ENCODE measurements at places on chromosomes 1 and 21. TPM values are rescaled to one million over a fixed set of nuclear protein-coding genes. Genes with fewer than 3 reads are reported as not detected.
A peak's percentile ranks its signal among the peaks of the same experiment; 100 is the strongest.

COA7 gene
- total RNA-seq, result 23.8 TPM

NCF2 gene
- 9.1 TPM for total RNA-seq

MROH9 gene
- total RNA-seq, result not detected

ESRRG gene
- total RNA-seq, result 0.10 TPM

EDARADD gene
- total RNA-seq, result 0.17 TPM

RGSL1 gene
- not detected for total RNA-seq

KLHDC8A gene
- 0.58 TPM for total RNA-seq

HDGF gene
- total RNA-seq, result 215 TPM

DNA sequence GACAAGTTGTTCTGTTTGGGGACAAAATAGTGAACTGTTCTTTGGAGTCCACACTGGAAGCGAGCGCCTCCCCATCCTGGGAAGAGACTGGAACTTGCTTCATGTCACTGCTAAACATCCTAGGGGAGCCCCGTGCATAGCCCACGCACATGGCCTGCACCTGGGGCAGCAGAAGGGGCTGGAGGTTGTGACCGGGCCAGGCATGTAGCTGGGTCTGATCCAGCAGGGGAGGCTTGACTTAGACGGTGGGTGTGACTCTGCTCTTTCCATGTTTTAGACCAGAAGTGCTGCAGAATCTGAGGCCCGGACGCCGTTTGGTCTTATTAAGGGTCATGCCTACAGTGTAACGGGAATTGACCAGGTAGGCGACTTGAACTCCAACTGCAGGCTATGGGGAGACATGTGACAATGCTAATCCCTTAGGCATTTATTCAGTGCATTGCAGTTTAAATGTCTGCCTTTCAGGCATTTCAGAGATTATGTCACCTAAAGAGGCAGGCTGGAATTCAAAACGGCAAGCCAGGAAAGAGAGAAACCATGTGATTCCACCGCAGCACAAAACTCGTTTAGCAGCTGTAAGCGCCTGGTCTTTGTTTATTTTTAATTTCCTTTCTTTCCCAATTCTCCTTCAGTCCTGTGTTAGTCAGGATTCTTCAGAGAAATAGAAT, 21.8 kb downstream of the CAPN9 start:
- no peak overlapping the region for H3K4me3 ChIP-seq
- no peaks in the 10 kb centered on the region for H3K4me1 ChIP-seq
- H3K27ac ChIP-seq, result no peak overlapping the region

- H3K36me3 ChIP-seq, result no peaks in the 10 kb centered on the region
- no peak overlapping the region for H3K4me3 ChIP-seq
- H3K4me1 ChIP-seq, result no peaks in the 10 kb centered on the region
- H3K27ac ChIP-seq, result no peak overlapping the region
Measured at GRCh38 chr1:40344597-40344996, 27.5 kb upstream of the COL9A2 start.

- no peak for DNase-seq
- no peak overlapping the region for H3K27ac ChIP-seq
Measured at GRCh38 chr1:230301822-230302221, 124.3 kb downstream of the PGBD5 start.

- peak overlapping the region; percentile 68 for H3K27ac ChIP-seq
- no peaks in the 10 kb centered on the region for H3K27me3 ChIP-seq
- H3K4me3 ChIP-seq, result no peak overlapping the region
- no peaks in the 10 kb centered on the region for H3K4me1 ChIP-seq
Measured at GRCh38 chr21:31644643-31645042, 14.8 kb upstream of the SOD1 start.

DNA sequence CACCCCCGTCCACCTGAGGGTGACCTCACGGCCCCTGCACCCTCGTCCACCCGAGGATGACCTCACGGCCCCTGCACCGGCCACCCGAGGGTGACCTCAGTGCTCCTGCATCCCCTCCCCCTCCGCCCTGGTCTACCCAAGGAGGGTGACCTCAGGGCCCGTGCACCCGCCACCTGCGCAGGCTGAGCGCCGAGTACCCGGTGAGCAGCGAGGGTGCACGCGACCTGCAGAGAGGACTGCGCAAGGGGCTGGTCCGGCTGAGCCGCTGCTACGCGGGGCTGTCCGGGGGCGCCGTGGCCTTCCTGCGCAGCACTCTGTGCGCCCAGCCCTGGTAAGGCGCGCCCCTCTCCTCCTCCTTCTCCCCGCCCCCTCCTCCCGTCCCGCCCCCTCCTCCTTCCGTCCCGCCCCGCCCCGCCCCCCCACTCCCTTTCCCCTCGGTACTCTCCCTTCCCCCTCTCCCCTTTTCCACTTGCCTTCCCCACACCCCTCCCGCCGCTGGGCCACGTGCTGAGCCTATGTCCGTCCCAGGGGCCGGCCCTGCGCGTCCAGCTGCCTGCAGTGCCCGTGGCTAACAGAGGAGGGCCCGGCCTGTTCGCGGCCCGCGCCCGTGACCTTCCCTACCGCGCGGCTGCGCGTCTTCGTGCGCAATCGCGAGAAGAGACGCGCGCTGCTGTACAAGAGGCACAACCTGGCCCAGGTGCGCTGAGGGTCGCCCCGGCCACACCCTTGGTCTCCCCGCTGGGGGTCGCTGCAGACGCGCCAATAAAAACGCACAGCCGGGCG, 28.4 kb downstream of the TRIM11 start:
- no peak overlapping the region for H3K27ac ChIP-seq
- H3K36me3 ChIP-seq, result no peaks in the 10 kb centered on the region
- H3K27me3 ChIP-seq, result no peaks in the 10 kb centered on the region
- peak overlapping the region; percentile 46 for H3K4me3 ChIP-seq

DNA sequence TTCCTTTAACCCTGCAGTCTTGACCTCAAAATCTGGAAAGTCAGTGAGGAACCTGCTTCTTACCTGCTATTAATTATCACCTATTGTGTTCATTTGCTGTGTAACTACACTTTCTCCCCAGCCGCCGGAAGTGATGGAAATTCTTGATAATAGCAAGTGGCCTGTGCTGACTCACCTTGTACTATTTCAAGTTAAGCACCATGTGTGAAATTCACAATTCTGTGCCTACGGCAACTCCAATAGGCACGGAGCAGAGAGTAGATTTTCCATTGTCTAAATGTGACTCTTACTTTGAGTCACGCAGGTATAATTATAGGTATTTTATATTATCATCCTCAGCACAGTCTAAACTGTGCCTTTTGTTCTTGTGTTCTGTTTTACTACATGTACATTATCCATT, 466.8 kb downstream of the KIF26B start:
- no peaks in the 10 kb centered on the region for H3K27me3 ChIP-seq
- no peak overlapping the region for H3K4me3 ChIP-seq
- H3K4me1 ChIP-seq, result no peaks in the 10 kb centered on the region
- no peak for DNase-seq

- no peaks in the 10 kb centered on the region for H3K27me3 ChIP-seq
- no peak overlapping the region for H3K4me3 ChIP-seq
Measured at GRCh38 chr1:117512728-117513321, 93.0 kb upstream of the TENT5C start.

GRCh38 chr1:19921310-19921709, 2.1 kb downstream of the PLA2G2E start:
- H3K4me3 ChIP-seq, result no peak overlapping the region
- DNase-seq, result peak; percentile 79
- no peaks in the 10 kb centered on the region for H3K36me3 ChIP-seq
- no peaks in the 10 kb centered on the region for H3K27me3 ChIP-seq
- H3K4me1 ChIP-seq, result no peaks in the 10 kb centered on the region
- H3K27ac ChIP-seq, result no peak overlapping the region

- no peak overlapping the region for H3K4me3 ChIP-seq
- no peaks in the 10 kb centered on the region for H3K27me3 ChIP-seq
- H3K36me3 ChIP-seq, result no peaks in the 10 kb centered on the region
- DNase-seq, result no peak
Measured at GRCh38 chr21:16532840-16533239, 803.1 kb downstream of the USP25 start.

DNA sequence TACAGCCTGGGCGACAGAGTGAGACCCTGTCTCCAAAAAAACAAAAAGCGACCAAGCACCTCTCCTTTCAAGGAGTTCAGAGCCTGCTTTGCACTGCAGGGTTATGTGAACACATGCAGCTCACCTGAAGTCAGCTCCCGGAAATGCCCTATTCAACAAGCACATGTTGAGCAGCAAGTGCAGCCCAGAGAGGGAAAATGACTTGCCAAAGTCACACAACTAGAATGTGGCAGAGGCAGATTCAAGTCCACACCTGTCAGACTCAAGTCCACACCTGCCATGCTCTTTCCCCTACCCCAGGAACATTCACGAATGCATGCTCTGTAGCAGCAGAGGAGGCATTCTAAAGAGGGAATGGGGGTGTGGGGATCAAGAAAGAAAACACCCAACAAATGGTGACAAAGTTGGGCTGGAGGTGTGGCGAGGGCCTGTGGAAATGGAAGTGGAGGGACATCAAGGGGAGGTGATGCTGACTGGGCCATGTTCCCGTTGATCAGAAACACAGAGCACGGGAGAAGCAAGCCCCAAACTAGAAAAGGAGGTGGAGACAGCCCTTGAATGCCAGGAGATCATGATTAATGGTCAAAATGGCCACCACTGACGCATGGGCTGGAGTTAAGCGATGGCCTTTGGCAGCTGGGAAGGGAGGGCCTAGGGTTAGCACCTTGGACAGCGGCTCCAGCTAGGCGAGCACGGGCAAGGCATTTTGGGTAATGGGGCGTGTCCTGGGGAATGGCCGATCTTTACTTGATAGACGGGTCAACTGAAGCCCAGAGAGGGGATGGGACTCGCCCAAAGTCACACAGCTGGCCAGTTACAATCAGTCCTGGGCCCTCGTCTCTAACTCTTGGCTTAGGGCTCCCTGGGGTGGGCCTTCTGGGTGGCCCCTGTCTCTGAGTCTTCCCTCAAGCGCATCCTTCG, 21.5 kb downstream of the RAP1GAP start:
- peaks cover 3% of the 10 kb centered on the region for H3K27me3 ChIP-seq
- H3K4me3 ChIP-seq, result no peak overlapping the region
- peaks cover 7% of the 10 kb centered on the region for H3K4me1 ChIP-seq

GRCh38 chr1:247681288-247681897, 1.9 kb upstream of the OR13G1 start:
- no peaks in the 10 kb centered on the region for H3K36me3 ChIP-seq
- no peak overlapping the region for H3K27ac ChIP-seq
- H3K4me1 ChIP-seq, result no peaks in the 10 kb centered on the region
- no peak overlapping the region for H3K4me3 ChIP-seq

GRCh38 chr1:43363283-43363934, 4.4 kb downstream of the ELOVL1 start:
- no peaks in the 10 kb centered on the region for H3K27me3 ChIP-seq
- H3K36me3 ChIP-seq, result peaks cover 25% of the 10 kb centered on the region
- H3K4me1 ChIP-seq, result peaks cover 17% of the 10 kb centered on the region
- H3K27ac ChIP-seq, result no peak overlapping the region
- no peak overlapping the region for H3K4me3 ChIP-seq

GRCh38 chr1:10398734-10399443, at the start of gene PGD:
PGD (plus strand) TSS chr1:10399064; CDS start chr1:10399118, 54 bp downstream.
- H3K4me1 ChIP-seq, result peaks cover 11% of the 10 kb centered on the region
- H3K36me3 ChIP-seq, result peaks cover 10% of the 10 kb centered on the region
- peak within 1 kb of the TSS; percentile 85 for H3K27ac ChIP-seq
- H3K27me3 ChIP-seq, result no peaks in the 10 kb centered on the region
- H3K4me3 ChIP-seq, result peak within 1 kb of the TSS; percentile 76
- peak; percentile 99 for DNase-seq

GRCh38 chr1:72280131-72280530, 2.2 kb downstream of the NEGR1 start:
- H3K4me3 ChIP-seq, result no peak overlapping the region
- no peak for DNase-seq
- H3K27me3 ChIP-seq, result peaks cover 7% of the 10 kb centered on the region
- no peak overlapping the region for H3K27ac ChIP-seq

GRCh38 chr1:165717918-165718515, 19.7 kb upstream of the ALDH9A1 start:
- no peaks in the 10 kb centered on the region for H3K36me3 ChIP-seq
- H3K4me1 ChIP-seq, result no peaks in the 10 kb centered on the region
- DNase-seq, result peak; percentile 52
- no peak overlapping the region for H3K27ac ChIP-seq
- no peaks in the 10 kb centered on the region for H3K27me3 ChIP-seq
- no peak overlapping the region for H3K4me3 ChIP-seq

DNA sequence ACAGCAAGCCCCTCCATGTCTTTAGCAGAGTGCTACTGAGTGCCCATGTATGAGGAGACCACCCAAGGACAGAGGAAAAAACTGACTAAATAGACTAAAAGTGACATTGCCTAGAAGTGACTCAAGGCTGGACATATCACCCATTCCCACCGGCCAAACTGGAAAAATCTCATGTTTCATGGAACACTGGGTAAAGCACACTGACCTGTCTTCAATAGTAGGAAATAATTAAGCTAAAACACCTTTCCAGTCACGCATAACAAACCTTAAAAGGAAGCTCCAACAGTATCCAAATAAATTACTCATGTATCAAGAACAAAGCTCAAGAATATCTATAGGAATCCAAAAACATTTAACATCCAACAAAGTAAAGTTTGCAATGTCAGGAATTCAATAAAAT, 120.4 kb downstream of the SNX7 start:
- H3K4me3 ChIP-seq, result no peak overlapping the region
- no peak overlapping the region for H3K27ac ChIP-seq
- no peaks in the 10 kb centered on the region for H3K36me3 ChIP-seq
- DNase-seq, result no peak
- H3K27me3 ChIP-seq, result no peaks in the 10 kb centered on the region
- no peaks in the 10 kb centered on the region for H3K4me1 ChIP-seq

DNA sequence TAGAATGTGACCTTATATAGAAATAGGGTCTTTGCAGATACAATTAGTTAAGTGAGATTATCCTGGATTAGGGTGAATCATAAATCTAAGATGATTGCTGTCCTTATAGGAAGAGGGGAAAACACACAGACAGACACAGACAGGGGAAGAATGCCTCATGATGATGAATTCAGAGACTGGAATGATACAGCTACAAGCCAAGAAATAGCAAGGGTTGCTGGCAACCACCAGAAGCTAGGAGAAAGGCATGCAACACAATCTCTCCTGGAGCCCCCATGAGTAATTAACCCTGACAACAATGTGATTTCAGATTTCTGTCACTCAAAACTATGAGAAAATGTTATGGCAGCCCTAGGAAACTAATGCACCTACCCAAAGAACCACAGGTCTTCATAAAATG, 19.1 kb upstream of the PPIH start:
- H3K36me3 ChIP-seq, result no peaks in the 10 kb centered on the region
- no peak overlapping the region for H3K27ac ChIP-seq
- no peaks in the 10 kb centered on the region for H3K4me1 ChIP-seq
- H3K27me3 ChIP-seq, result no peaks in the 10 kb centered on the region
- DNase-seq, result no peak

GRCh38 chr1:34984793-34985608, at the start of gene TMEM35B:
TMEM35B (minus strand) TSS chr1:34985347; CDS start chr1:34985305, 42 bp downstream.
- H3K4me3 ChIP-seq, result peak within 1 kb of the TSS; percentile 90
- peak within 1 kb of the TSS; percentile 83 for H3K27ac ChIP-seq
- H3K4me1 ChIP-seq, result no peaks in the 10 kb centered on the region
- DNase-seq, result peak; percentile 78

- no peak overlapping the region for H3K4me3 ChIP-seq
- no peaks in the 10 kb centered on the region for H3K4me1 ChIP-seq
- no peaks in the 10 kb centered on the region for H3K27me3 ChIP-seq
Measured at GRCh38 chr1:177609953-177610352, 359.9 kb downstream of the SEC16B start.

GRCh38 chr1:71770121-71770520, 512.2 kb downstream of the NEGR1 start:
- H3K4me3 ChIP-seq, result no peak overlapping the region
- H3K36me3 ChIP-seq, result no peaks in the 10 kb centered on the region
- H3K27ac ChIP-seq, result no peak overlapping the region
- no peaks in the 10 kb centered on the region for H3K4me1 ChIP-seq
- H3K27me3 ChIP-seq, result no peaks in the 10 kb centered on the region

GRCh38 chr21:41107602-41108001, 60.4 kb upstream of the BACE2 start:
- DNase-seq, result no peak
- H3K36me3 ChIP-seq, result no peaks in the 10 kb centered on the region
- H3K4me1 ChIP-seq, result no peaks in the 10 kb centered on the region
- H3K27me3 ChIP-seq, result no peaks in the 10 kb centered on the region
- no peak overlapping the region for H3K4me3 ChIP-seq

Measured in colonic mucosa (tissue), 4 donors.